ENCODE measurements at places on chromosomes 4 and X. TPM values are rescaled to one million over a fixed set of nuclear protein-coding genes. Genes with fewer than 3 reads are reported as not detected.

- H3K36me3 ChIP-seq = no peaks in the 10 kb centered on the region
- DNase-seq = peak; percentile 73
- H3K4me3 ChIP-seq = no peak overlapping the region
- H3K4me1 ChIP-seq = no peaks in the 10 kb centered on the region
- H3K27me3 ChIP-seq = no peaks in the 10 kb centered on the region
Observed at GRCh38 chr4:25098964-25099891, 61.0 kb downstream of the SEPSECS start.

DNA sequence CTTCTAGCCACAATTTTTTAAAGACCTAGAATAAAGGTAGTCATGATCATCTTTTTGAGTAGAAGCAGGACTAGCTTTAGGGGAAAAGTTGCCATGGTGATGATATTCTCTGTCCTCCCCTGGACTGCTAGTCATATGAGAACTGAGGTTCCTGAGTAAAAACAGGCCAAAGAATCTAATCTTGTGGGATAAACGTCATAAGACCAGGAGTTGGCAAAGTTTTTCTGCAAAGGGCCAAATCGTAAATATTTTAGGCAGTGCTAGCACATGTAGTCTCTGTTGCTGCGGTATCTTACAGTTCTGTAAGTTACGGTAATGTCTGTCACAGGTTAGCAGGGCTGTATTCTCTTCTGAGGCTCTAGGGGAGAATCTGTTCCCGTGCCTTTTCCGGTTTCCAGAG, 3.4 kb downstream of the PRPS2 start:
- H3K27ac ChIP-seq = no peak overlapping the region
- no peaks in the 10 kb centered on the region for H3K36me3 ChIP-seq
- no peak for DNase-seq
- H3K27me3 ChIP-seq = no peaks in the 10 kb centered on the region

GRCh38 chr4:72931346-72931745, 138.2 kb downstream of the COX18 start:
- H3K36me3 ChIP-seq = no peaks in the 10 kb centered on the region
- no peaks in the 10 kb centered on the region for H3K27me3 ChIP-seq
- H3K4me1 ChIP-seq = no peaks in the 10 kb centered on the region
- H3K4me3 ChIP-seq = no peak overlapping the region

- H3K27me3 ChIP-seq = no peaks in the 10 kb centered on the region
- no peak overlapping the region for H3K4me3 ChIP-seq
- H3K4me1 ChIP-seq = no peaks in the 10 kb centered on the region
- no peak overlapping the region for H3K27ac ChIP-seq
- H3K36me3 ChIP-seq = no peaks in the 10 kb centered on the region
Observed at GRCh38 chr4:100876546-100876945, 358.7 kb upstream of the EMCN start.

GRCh38 chr4:72209600-72209999, 177.8 kb downstream of the NPFFR2 start:
- no peak overlapping the region for H3K27ac ChIP-seq
- no peaks in the 10 kb centered on the region for H3K27me3 ChIP-seq
- H3K4me3 ChIP-seq = no peak overlapping the region
- H3K4me1 ChIP-seq = no peaks in the 10 kb centered on the region

DNA sequence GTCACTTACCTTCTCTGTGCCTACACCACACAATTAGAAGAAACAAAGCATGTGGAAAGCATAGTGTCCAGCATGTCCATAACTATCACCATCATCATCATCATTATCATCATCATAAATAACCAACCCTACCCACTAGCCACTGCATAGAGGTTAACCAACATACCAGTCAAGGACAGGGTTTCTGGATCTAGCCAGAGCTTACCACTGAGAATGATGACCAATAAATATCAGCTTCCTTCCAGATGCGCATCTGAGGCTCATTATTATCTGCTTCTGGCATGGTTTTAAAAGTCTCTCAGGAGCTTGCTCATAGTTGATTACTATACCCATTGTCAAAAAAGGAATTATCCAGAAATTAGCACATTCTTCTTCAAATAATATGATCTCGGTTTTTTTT, 25.5 kb upstream of the MYOZ2 start:
- no peak overlapping the region for H3K27ac ChIP-seq
- H3K4me3 ChIP-seq = no peak overlapping the region
- H3K36me3 ChIP-seq = no peaks in the 10 kb centered on the region
- no peaks in the 10 kb centered on the region for H3K27me3 ChIP-seq

DNA sequence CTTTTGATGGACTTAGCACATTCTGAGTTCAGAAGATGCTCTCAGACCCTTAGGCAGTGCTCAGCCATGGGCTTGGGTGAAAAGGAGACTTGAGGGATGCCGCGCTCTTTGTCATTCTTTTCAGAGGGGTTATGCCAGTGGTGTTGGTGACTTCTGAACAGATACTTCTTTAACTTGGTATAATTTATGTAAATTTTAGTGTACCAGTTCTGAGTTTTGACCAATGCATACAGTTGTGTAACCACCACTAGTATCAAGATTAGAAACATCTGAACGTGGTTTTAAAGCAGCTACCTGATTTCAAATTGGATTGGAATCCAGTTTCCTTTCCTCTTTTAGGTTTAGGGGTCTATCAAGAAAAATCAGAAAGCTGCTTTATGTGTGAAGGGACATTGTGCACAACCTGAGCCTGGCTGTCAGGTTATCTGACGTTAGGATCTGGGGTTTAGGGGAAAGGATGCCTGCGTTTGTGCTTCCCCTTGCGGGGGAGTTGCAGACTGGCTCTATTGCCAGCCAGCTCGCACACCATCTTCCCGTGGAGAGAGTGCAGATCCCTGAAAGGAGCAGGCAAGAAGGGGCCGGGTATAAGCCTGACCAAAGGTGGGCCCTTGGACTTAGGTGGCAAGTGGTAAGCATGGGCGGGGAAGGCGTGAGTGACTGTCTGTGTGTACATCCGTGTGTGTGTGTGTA, 19.0 kb downstream of the SMS start:
- no peaks in the 10 kb centered on the region for H3K27me3 ChIP-seq
- no peak overlapping the region for H3K4me3 ChIP-seq
- H3K4me1 ChIP-seq = no peaks in the 10 kb centered on the region
- H3K36me3 ChIP-seq = no peaks in the 10 kb centered on the region
- no peak overlapping the region for H3K27ac ChIP-seq

GRCh38 chrX:9033179-9033578, 748 bp downstream of the FAM9B start:
- no peak overlapping the region for H3K27ac ChIP-seq
- no peak for DNase-seq
- no peak overlapping the region for H3K4me3 ChIP-seq

DNA sequence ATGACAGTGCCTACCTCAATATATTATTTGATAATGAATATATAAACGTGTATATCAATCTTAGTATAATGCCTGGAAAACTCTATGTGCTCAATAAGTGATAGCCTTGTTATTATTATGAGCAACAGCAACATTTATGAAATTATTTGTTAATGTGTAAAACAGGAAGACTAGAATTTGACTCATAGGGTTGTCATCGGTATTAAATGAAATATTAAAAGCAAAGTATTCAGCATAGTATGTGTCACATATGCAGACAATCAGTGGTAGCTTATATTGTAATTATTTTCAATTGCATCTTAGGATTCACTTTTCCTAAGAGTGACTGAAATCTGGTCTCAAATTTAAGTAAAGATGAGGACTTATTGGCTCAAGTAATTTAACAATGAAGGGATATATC, 24.6 kb downstream of the SPANXD start:
- H3K36me3 ChIP-seq = no peaks in the 10 kb centered on the region
- no peak for DNase-seq
- H3K4me1 ChIP-seq = no peaks in the 10 kb centered on the region
- H3K27ac ChIP-seq = no peak overlapping the region
- no peaks in the 10 kb centered on the region for H3K27me3 ChIP-seq

- H3K27me3 ChIP-seq = no peaks in the 10 kb centered on the region
- H3K4me3 ChIP-seq = no peak within 1 kb of the TSS
- no peaks in the 10 kb centered on the region for H3K36me3 ChIP-seq
- DNase-seq = no peak
- no peak within 1 kb of the TSS for H3K27ac ChIP-seq
Observed at GRCh38 chrX:145817331-145818185, at the start of gene SLITRK2. SLITRK2 (plus strand) TSS chrX:145817829; CDS start chrX:145822426, 4,597 bp downstream.

DNA sequence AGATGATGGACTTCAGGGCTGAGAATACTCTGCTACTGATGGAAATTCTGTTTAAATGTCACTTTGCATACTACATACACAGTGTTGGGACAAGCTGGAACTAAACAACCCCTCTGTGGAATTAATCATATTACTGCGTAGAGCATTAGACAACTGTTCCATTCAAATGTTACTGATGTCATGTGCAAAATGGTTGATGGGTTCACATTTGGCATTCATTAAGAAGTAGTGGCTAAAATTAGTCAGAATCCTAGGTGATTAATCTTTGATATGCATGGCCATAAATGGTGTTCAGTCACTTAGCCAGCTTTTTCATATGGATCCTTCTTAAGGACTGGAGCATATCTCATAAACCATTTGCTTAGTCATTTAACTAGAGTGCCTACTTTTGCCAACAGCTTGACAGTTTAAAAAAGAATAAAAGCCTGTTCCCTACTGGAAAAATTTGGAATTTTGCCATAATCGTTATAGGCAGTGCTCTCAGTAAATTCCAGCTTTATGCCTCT, 105.2 kb downstream of the RNF150 start:
- no peak overlapping the region for H3K27ac ChIP-seq
- no peaks in the 10 kb centered on the region for H3K27me3 ChIP-seq
- H3K4me3 ChIP-seq = no peak overlapping the region

DNA sequence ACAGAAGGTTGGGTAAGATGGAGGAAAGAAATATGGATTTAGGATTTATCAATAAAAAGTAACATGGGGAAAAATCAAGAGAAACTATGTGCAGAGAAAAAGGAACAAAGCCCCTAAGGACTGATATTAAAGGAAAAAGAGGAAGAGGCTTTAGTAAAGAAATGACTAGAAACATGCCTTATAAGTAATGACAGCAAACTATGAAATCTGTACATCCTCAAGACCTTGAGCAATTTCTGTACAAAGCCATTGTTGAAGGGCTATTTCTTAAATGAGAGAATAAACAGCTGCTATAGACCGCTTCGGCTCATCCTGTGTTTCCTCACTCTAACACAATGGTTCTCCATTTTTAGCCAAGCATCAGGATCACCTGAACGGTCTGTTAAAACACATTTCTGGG, 180.3 kb upstream of the ATOH1 start:
- no peaks in the 10 kb centered on the region for H3K4me1 ChIP-seq
- no peak for DNase-seq
- no peaks in the 10 kb centered on the region for H3K36me3 ChIP-seq

RRH gene
- total RNA-seq = 0.74 TPM

GRCh38 chr4:114547340-114548134, 51.1 kb upstream of the UGT8 start:
- no peaks in the 10 kb centered on the region for H3K27me3 ChIP-seq
- H3K36me3 ChIP-seq = no peaks in the 10 kb centered on the region
- no peaks in the 10 kb centered on the region for H3K4me1 ChIP-seq
- H3K4me3 ChIP-seq = no peak overlapping the region
- no peak overlapping the region for H3K27ac ChIP-seq

DNA sequence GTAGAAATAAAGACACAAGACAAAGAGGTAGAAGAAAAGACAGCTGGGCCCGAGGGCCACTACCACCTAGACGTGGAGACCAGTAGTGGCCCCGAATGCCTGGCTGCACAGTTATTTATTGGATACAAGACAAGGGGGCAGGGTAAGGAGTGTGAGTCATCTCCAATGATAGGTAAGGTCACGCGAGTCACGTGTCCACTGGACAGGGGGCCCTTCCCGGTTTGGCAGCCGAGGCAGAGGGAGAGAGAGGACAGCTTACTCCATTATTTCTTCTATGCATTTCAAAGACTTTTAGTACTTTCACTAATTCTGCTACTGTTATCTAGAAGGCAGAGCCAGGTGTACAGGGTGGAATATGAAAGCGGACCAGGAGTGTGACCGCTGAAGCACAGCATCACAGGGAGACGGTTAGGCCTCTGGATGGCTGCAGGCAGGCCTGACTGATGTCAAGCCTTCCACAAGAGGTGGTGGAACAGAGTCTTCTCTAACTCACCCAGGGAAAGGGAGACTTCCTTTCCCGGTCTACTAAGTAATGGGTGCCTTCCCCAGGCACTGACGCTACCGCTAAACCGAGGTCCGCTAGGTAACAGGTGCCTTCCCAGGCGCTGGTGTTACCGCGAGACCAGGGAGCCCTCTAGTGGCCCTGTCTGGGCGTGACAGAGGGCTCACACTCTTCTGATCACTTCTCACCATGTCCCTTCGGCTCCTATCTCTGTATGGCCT, 44.9 kb downstream of the ZBTB49 start:
- H3K4me3 ChIP-seq = no peak overlapping the region
- no peaks in the 10 kb centered on the region for H3K27me3 ChIP-seq
- no peak overlapping the region for H3K27ac ChIP-seq
- DNase-seq = peak; percentile 36

ARAP2 gene
- 97.8 TPM for total RNA-seq

DNA sequence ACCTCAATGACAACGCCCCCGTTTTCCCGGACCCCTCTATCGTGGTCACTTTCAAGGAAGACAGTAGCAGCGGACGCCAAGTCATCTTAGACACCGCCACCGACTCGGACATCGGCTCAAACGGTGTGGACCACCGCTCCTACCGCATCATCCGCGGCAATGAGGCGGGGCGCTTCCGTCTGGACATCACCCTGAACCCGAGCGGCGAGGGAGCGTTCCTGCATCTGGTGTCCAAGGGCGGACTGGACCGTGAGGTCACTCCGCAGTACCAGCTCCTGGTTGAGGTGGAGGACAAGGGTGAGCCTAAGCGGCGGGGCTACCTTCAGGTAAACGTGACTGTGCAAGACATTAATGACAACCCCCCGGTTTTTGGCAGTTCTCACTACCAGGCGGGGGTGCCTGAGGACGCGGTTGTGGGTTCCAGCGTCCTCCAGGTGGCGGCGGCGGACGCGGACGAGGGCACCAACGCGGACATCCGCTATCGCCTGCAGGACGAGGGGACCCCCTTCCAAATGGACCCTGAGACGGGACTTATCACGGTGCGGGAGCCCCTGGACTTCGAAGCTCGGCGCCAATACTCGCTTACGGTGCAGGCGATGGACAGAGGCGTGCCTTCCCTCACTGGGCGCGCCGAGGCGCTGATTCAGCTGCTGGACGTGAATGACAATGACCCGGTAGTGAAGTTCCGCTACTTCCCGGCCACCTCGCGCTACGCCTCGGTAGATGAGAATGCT, 2.2 kb downstream of the FAT4 start:
- H3K4me1 ChIP-seq = no peaks in the 10 kb centered on the region
- peak overlapping the region; percentile 76 for H3K4me3 ChIP-seq
- H3K27ac ChIP-seq = peak overlapping the region; percentile 78

MGARP gene
- 0.73 TPM for total RNA-seq

DNA sequence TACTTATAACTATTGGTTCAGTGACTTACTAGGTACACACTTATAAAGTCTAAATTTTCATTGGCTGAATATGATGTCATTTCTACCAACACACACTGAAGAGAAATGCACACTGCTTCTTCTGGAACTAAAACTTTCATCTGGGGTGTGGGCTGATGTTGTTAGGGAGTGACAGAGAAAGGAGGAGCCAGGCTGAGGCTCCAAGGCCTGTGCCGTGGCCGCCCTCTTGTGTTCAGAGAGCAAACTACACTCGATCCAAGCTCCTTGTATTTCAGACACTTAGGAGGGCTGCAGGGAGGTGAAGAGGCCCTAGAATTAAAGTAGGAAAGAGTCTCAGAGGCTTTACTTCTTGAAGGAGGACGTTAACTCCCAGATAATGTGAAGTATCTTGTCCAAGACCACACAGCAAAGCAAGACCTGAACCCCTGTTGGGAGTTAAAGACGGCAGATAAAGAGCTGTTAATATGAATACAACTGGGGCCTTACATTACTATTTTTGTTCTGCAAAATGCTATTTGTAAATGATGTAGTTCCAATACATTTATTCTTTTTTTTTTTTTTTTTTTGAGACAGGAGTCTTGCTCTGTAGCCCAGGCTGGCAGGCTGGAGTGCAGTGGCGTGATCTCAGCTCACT, 137.5 kb downstream of the AFAP1 start:
- H3K36me3 ChIP-seq = no peaks in the 10 kb centered on the region
- no peak overlapping the region for H3K27ac ChIP-seq
- no peaks in the 10 kb centered on the region for H3K27me3 ChIP-seq
- H3K4me1 ChIP-seq = peaks cover 13% of the 10 kb centered on the region
- H3K4me3 ChIP-seq = no peak overlapping the region

Measured in prostate gland (tissue), 2 donors.